ENCODE measurements at places on chromosomes 7 and 10. TPM values are rescaled to one million over a fixed set of nuclear protein-coding genes. Genes with fewer than 3 reads are reported as not detected.

DNA sequence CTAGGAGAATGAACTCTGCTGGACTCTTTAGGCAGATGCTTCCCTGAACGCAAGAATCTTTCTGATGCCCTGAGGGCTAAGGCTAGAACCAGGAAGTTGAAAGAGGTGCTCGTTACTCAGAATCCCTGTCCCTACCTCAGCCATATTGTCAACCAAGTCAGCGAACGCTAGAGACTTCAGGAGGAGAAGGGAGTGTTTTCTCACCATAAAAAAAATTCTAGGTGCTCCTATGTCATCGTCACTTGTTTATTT, 359.4 kb downstream of the PRPF18 start:
- no peak for DNase-seq

- no peak for DNase-seq
Measured at GRCh38 chr10:120131183-120131582, 238.7 kb downstream of the SEC23IP start.

GRCh38 chr7:91717681-91718470, 162.6 kb downstream of the MTERF1 start:
- no peak for DNase-seq

- no peak for DNase-seq
Measured at GRCh38 chr10:23146258-23146657, 45.9 kb upstream of the PTF1A start.

DNA sequence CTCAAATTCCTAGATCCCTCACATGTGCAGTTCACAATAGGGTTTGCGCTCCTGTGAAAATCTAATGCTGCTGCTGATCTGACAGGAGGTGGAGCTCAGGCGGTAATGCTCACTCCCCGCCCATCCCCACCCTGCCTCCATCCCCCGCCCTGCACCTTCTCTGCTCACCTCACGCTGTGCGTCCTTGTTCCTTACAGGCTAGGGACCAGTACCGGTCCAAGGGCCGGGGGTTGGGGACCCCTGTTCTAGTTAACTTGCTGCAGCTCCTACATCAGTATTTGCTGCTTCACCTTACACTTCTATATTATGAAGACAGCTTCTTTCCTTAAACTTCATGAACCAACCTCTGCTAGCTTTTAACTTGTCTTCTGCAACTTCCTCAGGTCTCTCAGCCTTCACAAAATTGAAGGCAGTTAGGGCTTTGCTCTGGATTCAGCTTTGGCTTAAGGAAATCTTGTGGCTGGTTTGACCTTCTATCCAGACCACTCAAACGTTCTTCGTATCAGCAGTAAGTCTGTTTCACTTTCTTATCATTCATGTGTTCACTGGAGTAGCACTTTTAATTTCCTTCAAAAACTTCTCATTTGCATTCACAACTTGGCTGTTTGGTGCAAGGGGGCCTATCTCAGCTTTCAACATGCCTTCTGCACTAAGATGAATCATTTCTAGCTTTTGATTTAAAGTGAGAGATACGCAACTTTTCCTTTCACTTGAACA, 1.7 kb upstream of the TNKS2 start:
- DNase-seq = no peak

- DNase-seq = no peak
Measured at GRCh38 chr7:151607464-151607867, 87.8 kb upstream of the RHEB start.

The ZSWIM8 gene
- polyA plus RNA-seq = 82.0 TPM

GRCh38 chr10:124459395-124459794, 2.2 kb upstream of the LHPP start:
- DNase-seq = no peak

DNA sequence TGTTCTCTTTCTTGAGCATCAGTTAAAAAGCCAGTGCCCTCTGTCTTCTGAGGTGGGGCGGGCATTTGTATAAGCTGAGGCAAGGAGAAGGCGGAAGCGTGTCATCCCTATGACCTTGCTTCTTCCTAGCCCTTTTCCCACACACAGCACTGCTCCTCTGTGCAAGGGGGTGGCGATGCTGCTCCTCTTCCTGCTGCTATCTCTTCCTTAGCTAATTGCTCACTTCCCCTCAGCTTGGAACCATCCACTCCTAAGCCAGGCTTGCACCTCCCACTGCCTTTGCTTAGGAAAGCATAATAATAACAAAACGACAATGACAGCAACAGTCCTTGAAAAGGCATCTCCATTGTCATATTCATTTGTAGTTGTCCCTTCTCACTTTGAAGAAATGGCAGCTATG, 366.9 kb downstream of the PHTF2 start:
- no peak for DNase-seq

DNA sequence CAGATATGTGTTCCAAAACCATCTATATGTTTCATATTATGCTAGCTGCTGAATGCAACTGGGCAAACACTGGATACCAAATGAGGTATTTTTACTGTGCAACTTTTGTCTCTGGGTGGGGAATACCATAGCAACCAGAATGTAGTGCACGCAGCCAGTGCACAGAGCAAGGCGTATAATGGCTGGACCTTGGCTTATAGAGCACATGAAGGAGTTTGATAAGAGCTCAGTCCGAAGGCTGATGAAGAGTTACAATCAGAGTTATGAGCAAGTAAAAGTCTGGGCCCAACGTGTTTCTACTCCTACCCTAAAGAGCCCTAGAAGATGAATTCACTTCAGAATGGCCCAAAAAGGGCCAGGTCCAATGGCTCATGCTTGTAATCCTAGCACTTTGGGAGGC, 82.2 kb downstream of the MET start:
- DNase-seq = no peak
